Stimulated activated CD4-positive, alpha-beta T cell treated with anti-CD3 and anti-CD28 coated beads, Interleukin-1b, Interleukin-23, amount 100 ng/mL, for 24 hours (primary cell): ENCODE measurements at places on chromosomes 16 and 17.

DNA sequence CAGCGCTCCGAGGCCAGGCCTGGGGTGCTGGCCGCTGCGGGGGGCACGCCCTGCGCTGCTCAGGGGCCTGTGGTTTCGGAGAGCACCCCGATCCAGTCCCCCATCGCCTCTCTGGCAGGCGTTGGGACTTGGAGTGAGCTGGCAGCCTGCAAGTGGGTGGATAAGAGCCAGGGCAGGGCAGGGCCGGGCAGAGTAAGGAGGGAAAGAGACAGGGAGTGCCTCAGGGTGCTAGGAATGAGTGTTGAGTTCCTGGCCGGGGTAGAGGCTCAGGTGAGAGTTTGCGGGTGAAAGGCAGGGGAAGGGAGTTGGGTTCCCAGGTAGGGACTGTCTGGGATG lies 1.3 kb downstream of the CDH13 start:
- DNase-seq = no peak

DNA sequence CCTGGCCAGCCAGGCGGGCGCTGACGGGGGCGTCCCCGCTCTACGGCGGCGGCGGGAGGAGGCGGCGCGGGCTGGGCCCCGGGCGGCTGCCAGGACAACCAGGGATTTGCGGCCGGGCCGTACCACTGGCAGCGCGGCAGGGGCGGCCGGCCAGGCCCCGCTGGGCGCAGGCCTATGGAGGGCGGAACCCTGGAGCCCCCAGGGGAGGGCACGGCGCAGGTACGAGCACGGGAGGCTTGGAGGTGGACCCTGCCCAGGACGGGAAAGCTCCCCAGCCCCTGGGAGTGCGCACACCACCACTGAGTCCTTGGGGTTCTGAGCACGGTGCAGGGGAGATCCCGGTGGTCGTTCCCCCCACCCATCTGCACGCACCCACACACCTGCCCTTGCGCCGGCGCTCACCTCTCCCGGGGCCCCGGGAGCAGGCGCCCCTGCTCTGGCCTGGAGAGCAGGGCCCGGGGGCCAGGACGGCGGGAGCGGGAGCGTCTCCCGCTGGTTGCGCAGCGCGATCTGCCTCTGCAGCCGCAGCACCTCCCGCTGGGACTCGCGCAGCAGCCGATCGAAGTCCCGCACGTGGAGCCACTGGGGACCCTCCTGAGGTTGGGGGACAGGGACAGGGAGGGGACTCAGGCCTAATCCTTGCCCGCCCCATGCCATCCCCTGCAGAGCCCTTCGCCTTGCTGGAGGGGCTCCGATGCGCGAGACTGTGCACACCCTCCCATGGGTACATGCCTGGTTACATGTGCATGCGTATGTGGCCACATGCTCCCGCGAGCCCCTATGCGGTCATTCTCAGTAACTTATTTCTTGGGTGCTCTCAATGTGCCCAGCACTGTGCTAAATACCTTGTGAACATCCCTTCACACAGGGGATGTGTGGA lies 3.9 kb downstream of the TSPOAP1 start:
- DNase-seq = no peak

DNA sequence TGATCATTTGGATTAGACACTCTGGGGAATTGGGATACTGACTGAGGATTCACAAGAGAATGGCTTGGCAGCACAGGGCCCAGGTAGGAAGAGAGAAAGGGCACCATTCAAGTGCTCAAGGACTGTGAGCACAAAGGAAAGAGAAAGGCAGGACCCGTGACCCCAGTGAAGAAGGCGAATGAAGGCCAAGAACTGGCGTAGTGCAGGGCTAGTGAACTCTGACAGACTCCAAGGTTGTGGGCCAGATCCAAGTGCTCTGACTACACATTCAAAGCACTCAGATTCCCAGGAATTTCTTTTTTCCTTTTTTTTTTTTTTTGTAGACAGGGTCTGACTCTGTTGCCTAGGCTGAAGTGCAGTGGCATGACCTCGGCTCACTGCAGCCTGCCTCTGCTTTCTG lies 5.0 kb downstream of the GTF3C1 start:
- DNase-seq = no peak

DNA sequence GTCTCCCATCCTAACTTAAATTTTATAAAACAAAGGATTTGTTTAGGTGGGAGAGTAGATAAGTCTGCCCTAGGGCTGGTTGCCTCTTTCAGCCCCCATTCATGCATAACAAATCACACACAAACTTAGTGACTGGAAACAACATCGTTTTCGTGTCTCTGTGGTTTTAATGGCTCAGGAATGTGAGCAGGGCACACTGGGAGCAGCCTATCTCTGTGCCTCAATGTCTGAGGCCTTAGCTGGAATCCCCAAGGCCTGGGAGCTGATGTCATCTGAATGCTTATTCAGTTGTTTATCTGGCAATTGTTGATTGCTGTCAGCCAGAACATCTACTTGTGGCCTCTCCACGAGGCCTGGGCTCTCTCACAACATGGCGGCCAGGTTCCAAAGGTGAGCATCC lies 101.9 kb upstream of the HSBP1 start:
- DNase-seq = no peak

DNA sequence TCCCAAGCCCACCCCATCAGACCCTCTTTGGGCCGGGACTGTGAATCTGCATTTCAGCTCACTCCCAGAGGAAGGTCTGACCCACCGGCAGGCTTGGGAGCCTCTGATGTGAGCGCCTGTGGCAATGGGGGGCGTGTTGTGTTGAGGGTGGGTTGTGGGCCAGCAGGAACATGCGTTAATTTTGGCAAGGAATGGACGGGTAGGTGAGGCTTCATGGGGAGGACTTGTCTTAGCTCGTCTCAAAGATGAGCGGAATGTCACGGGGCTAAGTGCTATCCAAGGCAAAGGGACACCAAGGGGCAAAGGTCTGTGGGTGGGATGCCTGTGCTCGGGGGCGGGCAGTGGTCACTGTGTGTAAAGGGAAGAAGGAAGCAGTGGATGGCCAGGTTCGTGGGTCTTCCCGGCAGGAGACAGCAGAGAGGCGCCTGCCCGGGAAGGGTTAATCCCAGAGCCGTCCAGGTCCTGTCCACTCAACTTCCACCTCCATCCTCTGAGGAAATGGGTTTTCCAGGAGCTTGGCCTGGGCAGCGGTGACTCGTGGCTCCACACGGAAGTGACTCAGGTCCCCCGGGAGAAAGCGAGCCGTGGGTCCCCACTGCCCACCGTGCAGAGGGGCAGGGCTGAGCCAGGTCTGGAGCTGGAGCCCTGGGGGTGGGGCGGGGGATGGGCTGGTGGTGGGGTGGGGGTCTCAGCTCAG lies 17.4 kb downstream of the ADGRG1 start:
- DNase-seq = no peak

DNA sequence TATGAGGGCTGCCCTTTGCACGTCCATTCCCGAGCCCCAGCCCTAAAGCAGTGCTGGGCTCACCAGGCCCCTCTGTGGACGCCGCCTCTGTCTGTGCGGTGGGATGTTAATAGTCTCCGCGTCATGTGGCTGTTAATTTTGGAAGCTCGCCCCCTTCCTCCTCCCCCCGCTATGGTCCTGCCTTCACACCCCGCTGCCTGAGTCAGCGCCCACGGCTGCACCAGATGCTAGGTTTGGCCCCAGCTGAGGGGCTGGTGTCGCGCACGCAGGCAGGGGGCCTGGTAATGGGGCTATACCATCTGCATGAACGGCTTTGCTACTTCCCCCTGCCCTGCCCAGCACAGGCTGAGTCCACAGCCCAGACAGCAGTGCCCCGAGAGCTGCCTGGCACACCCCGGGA lies 4.1 kb upstream of the SSTR5 start:
- DNase-seq = no peak

GRCh38 chr17:38727736-38728135 lies 2.4 kb upstream of the CISD3 start:
- peak; percentile 38 for DNase-seq

GRCh38 chr16:22191532-22192260 lies 14.4 kb upstream of the EEF2K start:
- no peak for DNase-seq

DNA sequence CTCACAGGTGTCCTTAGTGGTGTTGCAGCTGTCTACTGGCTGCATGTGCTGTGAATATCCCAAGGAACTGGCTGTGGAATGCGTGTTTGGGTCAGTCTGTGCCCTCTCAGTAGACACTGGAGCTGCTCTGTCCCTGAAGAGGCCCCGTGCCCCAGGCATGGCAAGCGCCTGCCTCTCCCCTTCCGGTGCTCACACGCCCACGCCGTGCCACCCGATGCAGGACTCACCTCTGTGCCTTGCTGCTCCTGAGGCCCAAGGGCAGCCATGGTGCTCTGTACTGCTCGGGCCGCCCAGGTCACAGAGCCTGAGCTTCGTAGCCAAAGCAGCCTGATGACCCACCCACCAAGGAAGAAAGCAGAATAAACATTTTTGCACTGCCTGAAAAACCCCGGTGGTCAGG lies 10.0 kb downstream of the RGS11 start:
- DNase-seq = no peak

DNA sequence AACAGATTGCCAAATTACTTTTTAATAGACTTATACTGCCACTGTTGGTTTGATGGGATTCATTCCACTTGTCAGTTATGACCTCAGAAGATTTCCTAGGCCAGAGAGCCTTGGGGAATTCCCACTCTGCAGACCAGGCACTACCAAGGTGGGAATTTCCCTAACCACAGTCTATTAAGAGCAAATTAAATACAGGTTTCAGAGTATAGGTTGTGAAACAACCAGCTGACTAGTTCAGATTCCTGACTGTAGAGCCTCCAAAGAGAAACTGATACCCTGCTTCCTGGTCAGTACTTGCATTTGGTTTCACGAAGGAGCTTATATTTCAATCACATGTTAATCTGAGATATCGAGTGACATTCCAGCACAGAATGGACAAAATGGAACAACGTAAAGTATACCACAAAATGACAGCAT lies 186.5 kb downstream of the STX8 start:
- DNase-seq = no peak

DNA sequence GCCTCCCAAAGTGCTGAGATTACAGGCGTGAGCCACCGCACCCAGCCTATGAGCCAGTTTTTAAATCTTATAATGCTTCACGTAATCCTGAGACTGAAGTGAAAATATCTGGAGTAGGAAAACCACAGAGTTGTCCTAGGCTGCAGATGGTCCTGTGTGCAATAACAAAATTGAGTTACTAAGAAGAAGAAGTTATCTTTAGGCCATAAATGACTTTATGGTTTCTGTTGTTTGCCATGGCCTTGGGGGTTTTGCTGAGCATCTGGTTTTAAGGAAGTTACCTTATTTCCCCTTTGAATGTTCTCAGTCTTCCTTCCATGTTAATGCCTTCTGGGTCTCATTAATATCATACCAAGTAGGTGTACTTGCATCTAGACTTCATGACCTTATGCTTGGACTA lies 16.5 kb downstream of the NMT1 start:
- DNase-seq = no peak

DNA sequence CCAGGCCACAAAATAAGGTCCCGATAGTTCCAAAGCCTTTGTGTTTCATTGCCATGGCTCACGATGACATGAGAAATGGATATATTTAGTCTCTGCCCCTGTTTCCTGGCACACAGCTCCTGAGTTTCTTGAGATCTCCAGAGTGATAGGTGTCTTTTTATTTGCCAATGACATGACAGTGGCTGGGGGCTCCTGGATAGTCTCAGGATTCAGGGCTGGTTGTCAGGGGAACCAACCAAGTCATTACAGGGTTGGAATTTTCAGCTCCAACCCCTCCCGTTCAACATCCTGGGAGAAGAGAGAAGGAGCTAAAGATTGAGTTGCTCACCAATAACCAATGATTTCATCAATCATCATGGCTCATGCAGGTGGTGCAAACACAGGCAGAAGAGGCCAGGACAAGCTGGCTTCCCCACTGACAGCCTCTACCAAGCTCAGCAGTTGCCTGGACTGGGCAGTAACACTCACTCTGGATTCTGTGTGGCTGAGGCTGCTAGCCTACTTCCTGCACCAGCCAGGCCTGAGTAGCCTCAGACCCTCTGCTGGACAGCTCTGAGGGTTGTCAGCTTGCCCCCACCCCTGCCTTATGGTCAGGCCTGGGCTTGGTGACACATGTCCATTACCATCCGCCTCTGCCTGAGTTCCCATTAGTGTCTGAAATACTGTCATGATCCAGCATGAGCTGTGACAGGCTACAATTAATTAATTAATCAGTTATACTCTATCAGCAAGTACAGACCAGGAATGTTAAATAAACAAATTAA lies 534.4 kb upstream of the CDH5 start:
- DNase-seq = no peak

DNA sequence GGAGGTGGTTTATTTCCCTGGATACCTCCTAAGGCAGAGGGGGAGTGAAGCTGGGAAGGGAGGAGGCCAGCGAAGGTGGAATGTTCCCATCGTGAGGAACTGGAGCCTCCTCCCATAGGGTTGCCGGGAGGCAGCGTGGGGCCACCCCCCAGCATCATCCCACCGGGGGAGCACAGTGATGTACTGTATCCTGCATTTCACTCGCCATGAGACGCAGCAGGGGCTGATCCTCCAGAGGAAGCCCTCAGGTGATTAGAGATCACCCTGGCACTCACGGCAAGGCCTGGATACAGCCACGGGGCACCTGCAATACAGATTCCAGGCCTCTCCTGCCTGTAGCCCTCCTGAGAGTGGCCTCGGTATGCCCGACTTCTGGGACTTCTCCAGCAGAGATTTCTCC lies 25.5 kb upstream of the BEAN1 start:
- no peak for DNase-seq

GRCh38 chr17:64075913-64076312 lies 54.0 kb downstream of the ERN1 start:
- DNase-seq = no peak

- DNase-seq = no peak
Measured at GRCh38 chr16:68382296-68382718, 66.0 kb downstream of the SMPD3 start.

DNA sequence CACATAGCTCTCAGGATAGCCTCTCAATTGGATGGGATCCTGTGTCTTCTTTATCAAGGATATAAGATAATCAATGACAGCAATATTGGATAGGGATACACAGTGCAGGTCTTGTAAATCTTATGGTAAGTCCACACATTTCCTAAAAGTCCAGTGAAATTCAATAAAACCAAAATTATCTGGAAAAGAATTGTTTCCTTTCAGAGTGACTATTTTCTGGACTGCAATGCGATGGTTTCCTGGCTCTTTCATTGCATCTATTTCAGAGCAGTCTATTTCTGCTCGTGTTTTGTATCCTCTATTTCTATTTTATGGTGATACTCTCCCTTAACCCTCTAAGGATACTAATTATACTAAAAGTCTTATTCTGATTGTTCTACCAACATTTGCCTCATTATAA lies 24.3 kb upstream of the MON1B start:
- DNase-seq = no peak

DNA sequence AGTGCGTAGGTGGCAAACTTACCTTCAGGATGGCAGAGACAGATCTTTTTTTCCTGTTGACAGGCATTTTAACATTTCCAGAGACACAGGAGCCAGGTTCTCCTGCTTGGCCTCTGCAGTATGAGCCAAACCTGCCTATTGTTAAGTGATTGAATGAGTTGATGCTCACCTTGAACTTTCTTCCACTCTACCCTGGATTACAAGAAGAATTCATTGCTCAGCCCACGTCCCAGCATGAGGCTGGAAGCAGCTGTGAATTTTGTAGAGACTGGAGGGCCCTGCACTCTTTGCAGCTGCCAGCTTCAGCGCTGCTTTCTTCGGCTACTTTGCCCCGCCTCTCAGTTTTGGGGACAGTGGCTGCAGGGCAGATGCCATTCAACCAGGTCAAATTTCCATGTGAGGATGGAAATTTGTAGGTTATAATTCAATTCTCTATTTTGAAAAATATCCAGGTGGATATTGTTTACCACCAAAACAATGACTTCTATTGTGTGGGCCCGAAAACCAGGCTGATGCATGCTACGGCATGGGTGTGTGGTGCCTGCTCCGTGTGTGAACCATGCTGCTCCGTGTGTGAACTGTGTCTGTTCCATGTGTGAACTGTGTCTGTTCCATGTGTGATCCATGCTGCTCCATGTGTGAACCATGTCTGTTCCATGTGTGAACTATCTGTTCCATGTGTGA lies 75.2 kb upstream of the METTL9 start:
- no peak for DNase-seq
